Spleen (tissue), 13 donors: ENCODE measurements at places on chromosomes 13 and 19. TPM values are rescaled to one million over a fixed set of nuclear protein-coding genes. Genes with fewer than 3 reads are reported as not detected.

The CDK8 gene
- 7.9 TPM for total RNA-seq

The ATCAY gene
- not detected for total RNA-seq

The F7 gene
- total RNA-seq: not detected

The FREM2 gene
- 0.23 TPM for total RNA-seq

The OR1I1 gene
- not detected for total RNA-seq

The REEP6 gene
- 0.65 TPM for total RNA-seq

The CYP4F8 gene
- total RNA-seq: not detected

The KIR3DL2 gene
- total RNA-seq: 1.0 TPM

The CACNA1A gene
- 1.4 TPM for total RNA-seq

The CFD gene
- 14.7 TPM for total RNA-seq

The ZNF540 gene
- 6.8 TPM for total RNA-seq

The C19orf73 gene
- not detected for total RNA-seq

The SNRNP70 gene
- total RNA-seq: 254 TPM

The CD37 gene
- total RNA-seq: 504 TPM

The PCDH20 gene
- total RNA-seq: 1.7 TPM

The SLC10A2 gene
- total RNA-seq: not detected

The KLHL1 gene
- total RNA-seq: not detected

The GTPBP3 gene
- 24.7 TPM for total RNA-seq

The LSM14A gene
- total RNA-seq: 148 TPM

The LILRA6 gene
- total RNA-seq: 38.3 TPM

The CRTC1 gene
- total RNA-seq: 13.5 TPM

The ERVK3-1 gene
- total RNA-seq: 62.5 TPM

The SIGLEC8 gene
- 10.1 TPM for total RNA-seq

The ZNF234 gene
- 13.4 TPM for total RNA-seq

The CALM3 gene
- total RNA-seq: 121 TPM

The CCNA1 gene
- 0.85 TPM for total RNA-seq

The JSRP1 gene
- total RNA-seq: 1.2 TPM

The DHDH gene
- 0.51 TPM for total RNA-seq

The ZIM2 gene
- total RNA-seq: not detected

The SHISA7 gene
- not detected for total RNA-seq

The TJP3 gene
- 2.4 TPM for total RNA-seq

The ATP8A2 gene
- total RNA-seq: 0.13 TPM

The SHD gene
- total RNA-seq: not detected

The GFY gene
- total RNA-seq: not detected

The SOHLH2 gene
- not detected for total RNA-seq

The TUBA3C gene
- total RNA-seq: not detected

The FGF9 gene
- not detected for total RNA-seq

The PABPC3 gene
- 0.26 TPM for total RNA-seq

The ERICH4 gene
- not detected for total RNA-seq

The TEKTIP1 gene
- 3.1 TPM for total RNA-seq

The SPACA4 gene
- not detected for total RNA-seq

The IRGC gene
- not detected for total RNA-seq

The NLRP7 gene
- total RNA-seq: 0.60 TPM

The PGLYRP2 gene
- total RNA-seq: not detected

The ZSCAN4 gene
- total RNA-seq: not detected

The SIGLEC6 gene
- total RNA-seq: 3.6 TPM

The PPP1R12C gene
- total RNA-seq: 129 TPM
